ENCODE measurements at places on chromosomes 16 and 17.

GRCh38 chr17:9140550-9141424 lies 119.5 kb downstream of the NTN1 start:
- no peak for DNase-seq

- DNase-seq: peak; percentile 65
These were observed 29.5 kb downstream of the SBK1 start for GRCh38 chr16:28321700-28322411.

GRCh38 chr16:80893686-80894085 lies 89.3 kb upstream of the CDYL2 start:
- no peak for DNase-seq

DNA sequence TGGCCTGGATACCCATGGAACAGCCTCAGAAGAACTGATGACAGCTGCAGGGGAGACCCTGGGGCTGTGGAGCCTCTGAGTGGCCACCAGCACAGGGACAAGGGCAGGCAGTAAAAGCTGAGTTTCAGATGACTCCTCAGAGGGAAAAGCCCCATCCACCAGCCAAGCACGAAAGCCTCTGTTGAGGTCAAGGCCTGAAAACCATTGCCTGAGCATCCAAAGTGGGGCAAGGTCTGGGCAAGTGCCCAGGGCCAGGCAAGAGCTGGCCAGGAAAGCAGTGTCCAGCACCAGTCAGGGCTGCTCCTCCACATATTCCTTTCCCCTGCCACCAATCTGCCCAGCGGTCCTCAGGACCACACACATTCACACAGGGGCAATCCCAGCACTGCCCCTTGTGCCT lies 16.4 kb downstream of the ATP6V0D1 start:
- no peak for DNase-seq

DNA sequence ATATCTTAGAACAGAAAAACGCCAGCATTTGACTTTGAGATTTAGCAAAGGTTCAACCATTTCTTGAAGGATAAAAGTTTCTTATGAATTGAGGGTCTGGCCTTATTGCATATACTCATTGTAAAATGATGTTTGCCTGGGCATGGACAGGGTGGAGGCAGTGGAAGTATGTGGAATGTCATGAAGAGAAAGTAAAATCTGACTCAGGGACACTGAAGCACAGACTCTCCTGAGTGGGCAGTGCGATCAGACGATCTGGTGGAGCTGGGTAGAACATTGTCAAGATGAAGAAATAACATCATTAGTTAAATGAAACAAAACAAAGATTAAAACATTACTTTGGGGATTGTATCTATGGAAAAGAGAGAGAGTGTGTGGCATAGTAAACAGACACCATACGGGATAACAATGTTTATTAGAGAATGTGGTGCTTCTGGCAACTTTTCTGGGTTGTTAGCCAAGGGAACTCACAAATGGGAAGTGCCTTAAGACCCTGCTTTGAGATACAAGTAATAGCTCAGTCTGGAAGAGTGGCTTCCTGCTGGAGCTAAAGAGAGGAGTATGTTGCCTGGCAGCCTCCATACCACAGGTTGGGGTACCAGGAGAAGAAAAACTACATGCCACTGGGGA lies 4.4 kb downstream of the MAP3K3 start:
- DNase-seq: no peak

- no peak for DNase-seq
These were observed 559 bp downstream of the IRX3 start for GRCh38 chr16:54286090-54286365.

DNA sequence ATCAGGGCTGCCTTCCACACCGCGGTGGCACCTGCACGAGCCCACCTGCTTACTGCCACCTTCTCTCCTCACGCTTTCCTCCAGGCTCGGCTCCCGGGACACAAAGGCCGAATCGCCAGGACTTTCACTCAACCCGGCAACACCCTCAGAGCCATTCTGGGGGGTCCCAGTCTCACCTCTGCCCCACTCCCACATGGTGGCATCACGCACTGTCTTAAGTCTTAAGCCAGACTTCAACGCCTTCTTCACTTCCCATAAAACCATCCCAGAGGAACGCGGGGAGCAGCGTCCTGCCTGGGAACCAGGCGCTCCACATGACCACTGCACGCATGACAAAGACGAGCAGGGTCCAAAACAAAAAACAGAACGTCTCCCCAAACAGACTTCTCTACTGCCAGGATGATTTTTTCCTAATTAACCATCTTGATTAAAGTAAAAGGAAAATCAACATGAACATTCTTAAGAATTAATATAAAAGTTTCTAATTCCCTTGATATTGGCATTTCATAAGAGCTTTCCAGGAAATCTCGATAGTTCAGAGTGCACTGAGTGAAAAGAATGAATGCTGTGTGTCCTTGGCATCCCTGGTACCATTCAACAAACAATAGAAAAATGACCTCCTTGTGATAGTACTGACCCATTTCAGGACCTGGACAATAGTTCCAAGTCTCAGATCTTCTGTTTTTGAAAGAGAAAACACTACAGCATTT lies 2.6 kb downstream of the CANT1 start:
- DNase-seq: no peak

DNA sequence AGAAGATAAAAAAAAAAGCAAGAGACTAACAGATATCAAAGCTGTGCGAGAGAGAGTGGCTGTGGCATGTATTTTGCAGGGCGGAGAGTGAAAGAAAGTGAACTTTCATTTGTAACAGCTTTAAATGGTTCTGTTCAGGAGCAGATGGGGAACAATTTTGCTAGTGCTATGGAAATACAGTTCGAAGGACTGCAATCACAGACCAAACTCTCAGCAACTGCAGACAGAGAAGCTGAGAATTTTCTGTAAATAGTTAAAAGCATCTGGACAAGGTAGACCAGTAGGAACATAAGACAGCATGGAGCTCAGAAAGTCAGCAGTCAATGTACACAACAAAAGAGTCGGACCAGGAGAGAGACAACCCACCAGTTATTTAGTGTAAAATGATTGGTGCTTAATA lies 62.3 kb downstream of the TBX4 start:
- no peak for DNase-seq

GRCh38 chr16:79170555-79171246 lies 429.8 kb downstream of the MAF start:
- no peak for DNase-seq

DNA sequence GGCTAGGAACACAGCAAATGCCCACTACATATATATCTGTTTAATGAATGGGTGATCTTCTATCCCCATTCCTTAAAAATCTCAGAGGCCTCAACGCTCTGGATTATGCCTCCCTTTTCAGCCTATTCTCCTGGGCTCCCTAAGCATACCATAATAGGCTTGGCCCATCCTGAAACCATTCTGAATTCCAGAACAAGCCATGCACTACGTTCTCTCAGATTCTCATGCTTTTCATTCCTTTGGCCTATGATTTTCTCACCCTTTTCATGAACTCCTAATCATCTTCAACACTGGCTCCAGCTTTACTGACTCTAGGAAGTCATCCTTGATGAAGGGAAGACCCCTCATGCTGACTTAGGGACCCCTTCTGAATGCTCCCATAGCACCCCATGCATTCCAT lies 71.1 kb downstream of the RPGRIP1L start:
- no peak for DNase-seq

DNA sequence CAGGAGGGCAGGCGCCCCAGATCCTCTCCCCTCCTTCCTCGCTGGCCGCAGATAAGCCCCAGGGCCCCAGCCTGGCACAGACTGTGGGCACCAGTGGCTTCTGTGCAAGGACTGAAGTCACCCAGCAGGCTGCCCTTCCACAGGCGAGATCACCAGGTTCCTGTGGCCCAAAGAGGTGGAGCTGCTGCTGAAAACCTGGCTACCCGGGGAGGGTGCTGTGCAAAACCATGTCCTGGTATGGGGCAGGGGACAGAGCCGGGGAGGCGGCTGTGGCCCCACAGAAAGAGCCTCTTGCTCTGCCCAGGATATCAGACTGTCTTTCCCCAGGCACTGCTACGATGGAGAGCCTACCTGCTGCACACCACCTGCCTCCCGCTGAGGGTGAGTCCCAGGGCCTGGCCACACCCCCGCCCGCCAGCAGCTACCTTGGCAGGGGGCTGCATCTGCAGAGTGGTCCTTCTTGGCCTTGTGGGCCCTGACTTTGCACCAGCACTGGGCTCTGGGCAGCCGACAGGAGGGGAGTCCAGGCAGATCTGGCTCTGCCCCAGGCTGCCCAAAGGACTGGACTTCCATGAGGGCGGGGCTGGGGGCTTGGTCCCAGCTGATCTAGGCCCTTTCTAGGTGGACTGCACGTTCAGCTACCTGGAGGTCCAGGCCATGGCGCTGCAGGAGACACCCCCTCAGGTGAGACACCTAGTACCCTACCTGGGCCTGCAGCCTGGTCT lies 615 bp downstream of the CARMIL2 start:
- DNase-seq: peak; percentile 64

DNA sequence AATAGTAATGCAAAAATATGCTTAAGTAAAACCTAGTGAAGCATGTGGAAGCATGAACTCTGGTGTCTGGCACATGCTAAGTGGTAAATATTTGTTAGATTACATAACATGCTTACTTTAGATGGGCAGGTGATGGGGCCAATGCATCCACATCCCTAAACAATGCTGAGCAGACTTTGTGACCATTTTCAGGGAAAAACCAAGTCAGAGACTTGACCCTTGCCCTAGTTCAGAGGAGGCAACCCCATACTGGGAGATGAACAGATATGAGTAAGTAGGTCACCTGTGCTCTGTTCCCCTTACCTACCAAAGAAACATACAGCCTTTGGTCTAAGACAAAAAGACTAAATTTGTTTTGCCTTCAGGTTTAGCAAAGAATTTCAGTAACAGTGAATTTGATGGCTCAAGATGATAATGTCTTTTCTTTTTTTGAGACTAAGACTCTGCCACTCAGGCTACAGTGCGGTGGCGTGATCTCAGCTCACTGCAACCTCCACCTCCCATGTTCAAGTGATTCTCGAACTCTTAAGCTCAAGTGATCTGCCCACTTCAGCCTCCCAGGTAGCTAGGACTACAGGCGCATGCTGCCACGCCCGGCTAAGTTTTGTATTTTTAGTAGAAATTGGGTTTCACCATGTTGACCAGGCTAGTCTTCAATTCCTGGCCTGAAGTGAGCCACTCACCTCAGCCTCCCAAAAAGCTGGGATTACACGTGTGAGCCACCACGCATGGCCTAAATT lies 91.4 kb downstream of the HIC1 start:
- DNase-seq: no peak

- peak; percentile 95 for DNase-seq
These were observed 180.5 kb downstream of the VPS53 start for GRCh38 chr17:534071-534691.

- peak; percentile 66 for DNase-seq
These were observed 54.9 kb downstream of the ABCC6 start for GRCh38 chr16:16168431-16168830.

All from hematopoietic multipotent progenitor cell treated with erythropoietin and hydrocortisone succinate and interleukin-3 and kit ligand, for 4 days (in vitro differentiated cells).